Activated CD4-positive, alpha-beta T cell treated with anti-CD3 and anti-CD28 coated beads, Interleukin-2, Interleukin-6, amounts not matched to agents 100 ng/mL and 50 ng/mL, durations not matched to agents 16 hours and 8 hours (primary cell): ENCODE measurements at places on chromosomes 1 and 21.

DNA sequence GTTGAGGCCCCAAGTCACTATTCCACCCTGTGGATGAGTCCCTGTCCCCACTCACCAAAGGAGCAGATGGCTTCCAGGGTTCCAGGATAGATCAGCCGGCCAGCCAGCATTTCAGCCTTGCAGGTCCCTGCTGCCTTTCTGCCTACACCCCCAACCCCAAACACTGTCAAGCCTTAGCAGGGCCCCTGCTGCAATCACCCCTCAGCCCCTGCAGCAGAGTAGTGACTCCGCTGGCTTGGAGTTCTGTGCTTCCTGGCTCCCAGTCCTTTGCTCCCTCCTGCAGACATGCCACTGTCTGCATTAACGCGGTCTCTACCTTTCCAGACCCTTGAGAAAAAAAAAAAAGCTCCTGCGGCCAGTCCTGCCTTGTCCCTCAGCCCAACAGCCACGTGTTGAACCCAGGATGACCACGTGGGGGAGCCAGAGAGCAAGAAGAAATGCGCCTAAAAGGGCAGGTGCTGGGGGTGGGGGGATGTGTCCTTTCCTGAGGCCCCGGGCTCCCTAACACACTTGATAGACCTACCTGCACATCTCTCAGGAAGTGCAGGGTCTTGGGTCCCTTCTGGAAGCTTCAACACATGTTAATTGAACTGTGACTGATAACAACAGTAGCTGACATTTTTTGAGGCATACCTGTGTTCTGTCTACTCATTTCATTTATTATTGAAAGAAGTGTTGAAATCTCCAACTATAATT, 37.4 kb downstream of the RASSF5 start:
- peak; percentile 87 for DNase-seq

DNA sequence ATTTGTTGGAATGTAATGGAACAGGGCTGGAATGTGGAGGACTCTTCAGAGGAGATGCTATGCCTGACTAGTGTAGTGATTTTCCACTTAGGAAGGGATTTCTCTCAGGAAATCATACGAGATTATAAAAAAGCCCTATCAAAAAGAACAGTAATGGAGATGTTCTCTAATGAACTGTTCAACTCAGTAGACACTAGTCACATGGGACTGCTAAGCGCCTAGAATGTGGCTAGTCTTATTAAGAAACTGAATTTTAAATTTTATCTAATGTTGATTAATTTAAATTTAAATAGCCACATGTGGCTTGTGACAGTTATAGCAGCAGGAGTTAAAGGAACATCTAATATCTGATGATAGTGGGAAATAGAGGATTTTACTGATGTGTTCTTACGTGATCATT, 94.0 kb downstream of the SLC35F3 start:
- no peak for DNase-seq

DNA sequence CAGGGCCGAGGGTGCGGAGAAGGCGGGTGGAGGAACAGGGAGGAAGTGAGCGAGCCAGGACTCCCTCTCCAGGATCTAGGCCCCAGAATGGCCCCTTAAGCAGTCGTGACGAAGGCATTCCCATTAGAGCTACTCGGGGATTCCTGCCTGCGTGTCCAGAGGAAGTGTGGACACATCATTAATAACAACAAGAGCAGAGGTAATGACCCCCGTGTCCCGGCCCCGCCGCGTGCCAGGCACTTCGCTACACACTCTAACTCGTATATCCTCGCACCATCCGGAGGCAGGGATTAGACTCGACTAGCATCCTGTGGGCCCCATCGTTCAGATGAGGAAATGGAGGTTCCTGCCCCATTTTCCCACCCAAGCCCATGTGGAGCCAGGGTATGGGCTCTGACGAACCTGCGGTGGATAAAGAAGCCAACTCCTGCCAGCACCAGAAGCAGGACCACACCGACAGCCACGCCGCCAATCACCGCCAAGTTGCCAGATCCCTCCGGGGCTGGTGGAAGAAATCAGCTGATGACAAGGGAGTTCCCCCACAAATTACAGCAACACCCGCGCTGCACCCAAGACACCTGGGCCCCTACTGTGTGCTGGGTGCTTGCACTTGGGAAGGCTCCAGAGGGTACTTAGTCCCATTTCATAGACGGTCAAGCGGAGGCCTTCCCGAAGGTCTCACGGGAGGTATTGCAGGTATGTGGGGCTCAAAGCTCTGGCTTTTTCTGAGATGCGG, 21.6 kb downstream of the EPHA2 start:
- DNase-seq: no peak

GRCh38 chr1:195345149-195345548, 1263.1 kb downstream of the KCNT2 start:
- no peak for DNase-seq

GRCh38 chr1:11182884-11183283, 6.3 kb upstream of the ANGPTL7 start:
- DNase-seq: no peak

DNA sequence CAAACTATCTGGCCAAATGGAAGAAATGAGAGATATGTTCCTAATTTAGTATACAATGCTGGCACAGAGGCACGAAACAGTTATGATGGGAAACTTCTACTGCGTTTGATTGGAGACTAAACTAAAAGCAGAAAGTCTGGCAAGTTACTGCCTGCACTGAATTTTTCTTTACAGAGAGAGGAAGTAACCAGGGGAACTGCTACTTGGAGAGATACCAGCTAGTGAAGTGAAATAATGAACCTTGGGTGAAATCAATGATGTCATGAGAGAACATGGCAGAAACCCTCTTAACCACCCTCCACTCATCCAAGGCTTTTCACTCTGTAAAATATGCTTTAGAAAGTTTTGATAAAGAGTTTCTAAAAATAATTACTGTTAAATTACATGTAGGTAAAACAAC, 29.3 kb downstream of the NIBAN1 start:
- DNase-seq: no peak

DNA sequence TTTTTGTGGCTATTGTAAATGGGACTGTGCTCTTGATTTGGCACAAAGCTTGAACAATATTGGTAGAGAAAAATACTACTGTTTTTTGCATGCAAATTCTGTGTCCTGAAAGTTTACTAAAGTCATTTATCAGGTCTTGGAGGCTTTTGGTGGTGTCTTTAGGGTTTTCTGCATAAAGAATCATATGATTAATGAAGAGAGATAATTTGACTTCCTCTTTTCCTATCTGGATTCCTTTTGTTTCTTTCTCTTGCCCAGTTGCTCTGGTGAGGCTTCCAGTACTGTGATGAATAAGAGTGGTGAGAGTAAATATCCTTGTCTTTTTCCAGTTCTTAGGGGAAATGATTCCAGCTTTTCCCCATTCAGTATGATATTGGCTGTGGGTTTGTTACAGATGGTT, 1166.7 kb downstream of the NCAM2 start:
- no peak for DNase-seq

DNA sequence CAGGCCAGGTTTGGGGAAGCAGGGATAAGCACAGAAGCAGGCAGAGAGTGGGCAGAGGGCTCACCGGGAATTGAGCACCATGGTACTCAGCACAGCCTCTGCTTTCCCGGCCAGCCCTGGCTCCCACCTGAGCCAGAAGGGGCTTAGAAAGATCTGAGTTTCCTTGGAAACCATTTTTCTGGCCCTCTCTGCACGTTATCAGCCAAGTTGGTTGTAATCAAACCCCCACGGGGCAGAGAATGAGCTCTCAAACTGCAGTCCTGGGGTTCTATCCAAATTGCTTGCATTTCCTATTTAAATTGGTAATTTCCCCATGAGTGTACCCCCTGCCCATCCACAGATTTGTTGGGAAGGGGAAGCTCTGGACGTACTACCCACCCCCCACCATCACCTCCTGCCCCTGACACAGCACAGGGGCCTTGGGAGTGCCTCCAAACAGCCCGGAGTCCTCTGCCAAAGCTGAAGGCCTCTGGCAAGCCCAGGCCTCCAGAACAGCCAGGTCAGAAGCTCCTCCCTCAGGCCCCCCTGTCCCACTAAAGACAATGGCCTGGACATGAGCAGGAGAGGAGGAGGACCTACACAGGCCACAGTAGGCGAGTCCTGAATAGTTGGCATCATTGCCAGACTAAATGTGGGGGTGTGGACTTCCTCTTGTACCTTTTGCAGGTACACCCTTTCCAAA, 42.7 kb upstream of the GJB5 start:
- no peak for DNase-seq

- DNase-seq: no peak
These were observed 383 bp upstream of the PRRX1 start for GRCh38 chr1:170663404-170664092.

DNA sequence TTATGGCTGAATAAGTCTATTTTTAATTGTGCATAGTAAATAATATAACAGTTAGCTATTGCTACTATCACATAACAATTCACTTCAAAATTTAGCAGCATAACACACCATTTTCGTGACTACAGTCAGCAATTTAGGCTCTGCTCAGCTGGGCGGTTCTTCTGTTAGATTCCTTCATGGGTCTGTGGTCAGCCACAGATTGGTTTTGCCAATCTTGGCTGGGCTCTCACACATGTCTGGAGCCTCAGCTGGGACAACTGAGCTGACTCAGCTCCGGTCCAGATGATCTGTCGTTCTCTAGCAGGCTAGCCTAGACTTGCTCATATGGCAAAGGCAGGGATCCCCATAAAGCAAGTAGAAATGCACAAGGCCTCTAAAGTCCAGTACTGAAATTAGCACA, 15.1 kb upstream of the CDC42BPA start:
- DNase-seq: no peak

- no peak for DNase-seq
These were observed 806 bp downstream of the DDOST start for GRCh38 chr1:20660363-20660762.

GRCh38 chr1:118563981-118564951, 379.2 kb upstream of the SPAG17 start:
- DNase-seq: no peak

DNA sequence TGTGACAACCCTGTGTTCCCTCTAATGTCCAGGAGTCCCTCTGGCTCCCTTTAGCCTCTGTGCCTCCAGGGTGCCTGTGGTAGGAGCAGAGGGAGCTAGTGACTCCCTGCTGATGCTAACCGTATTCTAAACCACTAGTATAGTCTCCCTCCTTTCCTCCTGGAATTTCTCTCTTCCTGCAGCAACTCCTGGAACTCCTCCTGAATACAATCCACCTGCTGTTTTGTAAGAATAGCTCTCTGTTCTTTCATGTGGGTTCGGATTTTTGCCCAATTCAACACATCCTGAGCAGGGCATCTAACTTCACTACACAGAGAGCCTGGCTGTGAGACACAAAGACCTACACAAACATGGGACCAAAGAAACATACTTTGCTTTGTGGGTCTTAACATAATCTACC, 107.9 kb downstream of the RUNX1 start:
- no peak for DNase-seq

- no peak for DNase-seq
These were observed 53.6 kb upstream of the DIRAS3 start for GRCh38 chr1:68103884-68104554.

DNA sequence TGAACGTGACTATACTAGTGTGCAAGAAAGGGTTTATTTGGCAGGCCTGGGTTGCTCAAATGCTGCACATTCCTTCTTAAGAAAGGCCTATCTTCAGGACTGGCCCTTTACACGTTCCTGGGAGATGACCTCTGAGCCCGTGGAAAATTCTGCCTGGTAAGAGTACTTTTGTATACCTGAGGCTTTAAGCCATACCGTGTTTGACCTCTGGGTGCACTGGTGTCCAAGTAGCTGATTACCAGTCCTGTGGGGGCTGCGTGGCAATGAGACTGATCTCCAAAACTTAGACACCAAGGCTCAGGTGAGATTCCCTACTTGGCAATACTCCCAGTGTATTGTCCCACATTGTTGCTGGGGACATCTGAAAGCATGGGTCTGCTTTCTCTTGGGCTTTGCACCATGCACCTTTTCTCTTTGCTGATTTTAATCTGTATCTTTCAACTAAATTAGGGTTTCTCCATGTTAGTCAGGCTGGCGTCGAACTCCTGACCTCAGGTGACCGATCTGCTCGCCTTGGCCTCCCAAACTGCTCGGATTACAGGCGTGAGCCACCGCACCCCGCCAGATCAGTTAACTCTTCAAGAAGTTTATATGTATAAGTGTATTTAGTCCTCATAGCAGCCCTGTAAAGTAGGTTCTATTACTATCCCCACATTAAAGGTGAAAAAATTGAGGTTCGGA, 44.5 kb downstream of the TRIM33 start:
- DNase-seq: no peak

DNA sequence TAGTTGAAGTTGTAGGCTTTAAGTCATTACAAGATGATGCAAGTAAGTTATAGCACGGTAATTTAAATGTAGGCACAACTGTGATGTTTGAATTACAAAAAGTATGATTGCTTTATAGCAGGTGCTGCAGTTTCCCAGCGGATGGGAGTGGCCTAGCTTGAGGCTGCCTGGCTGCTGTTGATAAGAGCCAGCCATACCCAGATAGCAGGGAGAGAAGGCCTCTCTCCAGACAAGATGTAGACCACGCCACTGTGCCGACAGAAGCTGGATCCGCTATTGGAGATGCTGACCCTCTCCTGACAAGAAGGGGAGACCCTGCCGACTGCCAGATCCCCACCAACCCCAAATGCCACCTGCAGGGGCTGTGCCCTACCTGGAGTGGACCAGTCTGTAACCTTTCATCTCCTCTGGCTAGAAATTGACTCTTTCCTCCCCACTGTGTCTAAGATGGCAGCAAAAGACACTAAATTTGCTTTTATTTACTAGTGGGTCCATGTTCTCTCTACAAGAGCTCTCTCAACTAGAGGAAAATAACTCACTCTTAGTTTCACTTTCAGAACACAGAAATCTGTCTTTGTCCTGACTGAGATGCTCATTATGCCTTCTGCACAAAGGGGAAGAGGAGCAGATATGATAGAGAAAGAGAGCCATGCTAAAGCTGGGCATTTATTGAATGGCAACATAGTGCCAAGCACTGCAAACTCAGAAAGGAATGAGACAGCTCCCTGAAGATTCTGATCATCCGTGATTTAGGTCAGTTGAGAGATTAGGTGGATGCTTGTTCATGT, 127.9 kb downstream of the URB2 start:
- no peak for DNase-seq

- DNase-seq: no peak
These were observed 83.3 kb upstream of the PGBD5 start for GRCh38 chr1:230509281-230509977.
